ENCODE measurements at places on chromosomes 1 and 21.

DNA sequence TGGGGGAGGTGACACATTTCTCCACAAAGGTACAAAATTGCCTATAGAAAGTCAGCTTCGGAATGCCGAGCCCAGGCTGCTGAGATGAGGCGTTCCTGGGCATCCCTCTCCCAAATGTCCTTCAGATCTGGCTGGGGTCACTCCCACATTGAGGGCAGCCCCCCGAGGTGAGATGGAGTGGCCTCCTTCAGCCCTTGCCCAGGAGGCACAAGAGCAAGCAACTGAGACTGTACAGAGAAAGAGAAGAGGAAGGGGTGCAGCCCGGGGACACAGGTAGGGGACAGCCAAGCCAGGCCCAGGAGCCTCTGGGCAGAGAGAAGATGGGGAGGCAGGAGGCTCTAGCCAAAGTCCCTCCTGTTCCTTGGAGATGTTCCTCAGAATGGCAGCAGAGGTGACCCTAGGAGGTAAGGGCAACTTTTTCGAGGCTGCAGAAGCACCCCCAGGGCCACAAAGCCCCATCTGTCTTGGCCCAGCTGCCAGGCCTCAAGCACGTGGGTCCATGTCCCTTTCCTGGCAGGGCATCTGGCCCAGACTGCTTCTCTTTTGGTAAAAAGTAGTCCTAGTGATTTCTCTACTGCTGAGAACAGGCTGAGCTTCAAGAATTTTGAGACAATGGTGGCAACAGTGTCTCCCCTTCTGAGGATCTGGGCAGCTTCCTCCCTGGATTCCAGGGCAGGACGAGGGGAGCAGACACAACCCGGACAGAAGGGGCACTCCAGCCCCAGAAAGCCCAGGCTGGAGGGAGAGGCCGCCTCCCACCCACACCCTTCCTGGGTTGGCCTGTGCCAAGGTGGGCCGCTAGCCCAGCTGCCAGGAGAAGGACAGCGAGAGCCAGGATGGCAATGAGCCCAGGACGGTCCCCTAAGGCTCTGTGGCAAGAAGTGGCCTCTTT, 68.0 kb downstream of the LRRN2 start:
- no peak for DNase-seq

GRCh38 chr21:43295066-43295958, 126.5 kb downstream of the CRYAA start:
- no peak for DNase-seq

DNA sequence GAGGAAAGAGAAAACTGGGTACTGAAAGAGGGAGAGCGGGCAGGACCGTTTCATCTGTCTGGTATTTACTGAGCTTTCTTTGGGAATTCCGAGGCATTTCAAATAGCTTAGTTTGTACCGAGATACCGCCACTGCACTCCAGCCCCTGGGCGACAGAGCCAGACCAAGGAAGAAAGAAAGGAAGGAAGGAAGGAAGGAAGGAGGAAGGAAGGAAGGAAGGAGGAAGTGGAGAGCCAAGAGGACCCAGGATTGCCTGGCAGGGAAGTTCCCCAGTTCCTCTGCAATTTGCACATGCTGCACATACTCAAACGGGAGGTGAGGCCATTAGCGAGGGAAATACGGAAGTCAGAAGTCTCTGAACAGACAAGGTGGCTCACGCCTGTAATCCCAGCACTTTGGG, 961 bp upstream of the FUCA1 start:
- DNase-seq: no peak

DNA sequence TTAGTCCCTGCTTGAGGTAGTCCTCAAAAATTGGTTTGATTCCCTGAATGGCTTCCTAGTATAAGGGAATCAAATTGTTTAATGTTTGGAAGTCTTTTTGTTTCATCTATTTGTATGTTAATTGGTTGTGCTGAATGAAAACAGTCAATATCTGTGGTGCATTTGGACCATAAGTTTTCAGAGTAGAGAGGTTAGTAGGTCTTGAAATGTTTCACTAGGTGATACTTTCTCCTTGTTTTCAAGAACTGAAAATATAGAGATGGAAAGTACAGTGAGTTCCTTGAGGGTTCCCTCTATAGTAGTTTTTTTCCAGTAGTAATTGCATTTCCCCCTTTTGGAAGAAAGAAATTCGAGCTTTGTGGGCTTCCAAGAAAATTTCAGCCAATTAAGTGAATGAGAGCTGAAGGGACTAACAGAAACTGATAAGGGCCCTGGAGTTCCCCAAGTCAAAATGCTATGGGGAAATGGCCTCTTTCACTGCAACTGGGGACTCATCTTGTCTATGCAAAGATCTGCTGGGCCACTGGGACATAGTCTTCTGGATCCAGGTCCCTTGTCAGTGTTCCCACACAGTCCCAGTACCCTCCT, 18.6 kb upstream of the CEP350 start:
- DNase-seq: no peak

GRCh38 chr1:22711591-22712501, 1.2 kb downstream of the EPHB2 start:
- no peak for DNase-seq
